ENCODE measurements at places on chromosomes 6 and 20.

DNA sequence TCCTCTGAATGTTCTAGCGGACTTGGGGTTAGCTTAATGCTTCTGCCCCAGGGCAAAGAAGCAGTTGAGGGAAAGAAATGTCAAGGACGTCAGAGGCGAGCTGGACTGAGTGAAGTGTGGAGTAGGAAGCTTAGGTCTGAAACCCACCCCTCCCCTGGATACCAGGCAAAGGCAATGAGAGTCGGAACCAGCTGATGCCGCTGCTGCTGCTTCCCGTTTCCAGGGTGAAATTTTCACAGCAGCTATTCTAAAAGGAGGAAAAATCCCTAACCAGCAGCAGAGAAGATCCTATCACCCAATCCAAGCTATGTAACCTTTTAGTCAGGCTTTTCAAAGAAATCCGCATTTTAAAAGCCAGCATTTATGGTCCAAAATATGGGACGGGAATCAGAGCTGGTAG, 564.3 kb downstream of the LMBRD1 start:
- no peak for DNase-seq

DNA sequence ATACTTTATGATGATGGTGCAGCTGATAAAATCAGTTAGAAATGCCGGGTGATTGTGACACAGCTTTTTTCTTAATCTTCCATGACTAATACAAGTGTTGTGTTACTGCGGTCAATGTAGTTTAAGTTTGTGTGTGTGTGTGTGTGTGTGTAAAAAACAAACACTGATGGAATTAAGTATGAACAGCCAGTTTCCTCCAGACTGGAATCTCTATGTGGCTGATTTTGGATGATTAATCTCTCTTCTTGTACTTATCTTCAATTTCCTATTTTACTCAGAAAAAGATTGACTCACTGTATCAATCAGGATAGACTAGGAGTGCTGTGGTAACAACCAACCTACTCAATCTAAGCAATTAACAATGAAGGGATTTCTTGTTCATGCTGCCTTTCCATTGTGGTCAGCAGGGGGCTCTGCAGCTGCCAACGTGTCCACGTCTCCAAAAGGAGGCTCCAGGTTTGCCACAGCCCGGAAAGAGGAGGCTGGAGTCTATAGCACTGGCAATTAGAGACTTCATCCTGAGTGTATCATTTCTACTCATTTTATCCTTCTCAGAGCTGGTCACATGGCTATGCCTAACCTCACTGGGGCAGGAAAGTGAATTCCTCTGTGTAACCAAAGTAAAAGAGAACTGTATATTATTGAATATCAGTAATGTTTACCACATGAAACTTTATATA, 107.7 kb downstream of the CD109 start:
- DNase-seq, result no peak

DNA sequence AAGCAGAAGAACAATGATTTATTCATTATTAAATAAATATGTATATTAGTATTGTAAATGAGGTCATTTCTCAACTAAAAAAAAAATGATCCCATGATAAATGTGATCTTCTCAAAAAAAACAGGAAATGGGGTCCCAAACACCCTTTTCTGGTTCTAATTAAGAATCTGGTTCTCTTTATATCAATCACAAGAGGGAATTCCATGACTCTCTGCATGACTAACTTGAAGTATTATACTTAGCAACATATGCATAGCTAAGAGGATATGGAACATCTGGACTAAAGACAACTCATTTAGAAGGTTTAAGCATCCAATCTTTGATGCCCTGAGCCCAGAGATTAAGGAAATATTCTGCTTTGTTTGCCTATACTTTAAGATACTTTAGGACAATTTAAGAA, 89.7 kb upstream of the EMILIN3 start:
- no peak for DNase-seq

DNA sequence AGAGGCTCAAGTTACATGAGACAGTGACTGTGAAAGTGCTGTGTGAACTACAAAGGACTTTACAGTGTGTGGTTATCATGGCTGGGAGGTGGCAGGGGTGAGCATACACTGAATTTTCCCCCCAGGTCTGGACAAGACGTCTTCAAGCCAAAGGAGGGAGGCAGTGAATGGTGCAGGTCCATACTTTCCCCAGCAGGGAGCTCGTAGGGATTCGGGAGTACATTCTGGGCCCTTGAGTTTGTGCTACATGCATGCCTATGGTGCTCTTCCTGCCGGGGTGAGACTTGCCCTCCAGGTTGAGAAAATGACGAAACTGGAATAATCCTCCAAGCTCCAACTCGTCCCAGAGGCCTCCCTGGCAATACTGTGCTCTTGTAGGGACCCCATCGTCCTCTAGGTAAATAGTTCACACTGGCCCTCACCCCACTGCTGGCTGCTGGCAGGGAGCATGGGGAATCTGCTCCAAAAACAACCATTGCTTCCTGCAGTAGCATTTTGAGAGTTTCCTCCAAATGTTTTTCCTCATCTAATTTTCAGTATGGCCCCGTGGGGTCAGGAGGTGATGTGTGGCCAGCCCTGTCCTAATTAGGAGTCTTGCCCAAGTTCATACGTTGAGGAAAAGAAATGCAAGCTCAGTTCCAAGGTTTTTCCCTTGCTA, 57.6 kb downstream of the ZNF831 start:
- DNase-seq, result no peak

GRCh38 chr6:89963391-89963790, 69.1 kb downstream of the GJA10 start:
- no peak for DNase-seq

- no peak for DNase-seq
Measured at GRCh38 chr20:45751721-45752120, 29.6 kb downstream of the SPINT4 start.

- DNase-seq, result no peak
Measured at GRCh38 chr6:11912420-11912819, 99.7 kb upstream of the HIVEP1 start.

DNA sequence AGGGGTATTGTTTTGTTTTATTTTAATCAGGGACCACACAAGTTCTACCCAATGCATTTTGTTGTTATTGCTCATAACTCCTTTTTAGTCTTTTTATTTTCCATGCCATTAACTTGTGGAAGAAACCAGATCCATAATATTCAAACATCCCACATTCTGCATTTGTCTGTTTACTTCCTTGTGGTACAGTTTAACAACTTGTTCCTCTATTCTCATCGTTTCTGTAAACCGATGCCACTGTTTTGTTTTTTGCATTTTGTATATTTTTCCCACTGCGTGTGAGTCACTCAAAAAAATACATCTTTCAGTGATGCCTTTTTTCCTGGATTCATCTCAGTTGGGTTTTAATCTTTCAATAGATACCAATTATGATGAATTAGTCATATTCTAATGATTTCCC, 22.3 kb downstream of the SF3B5 start:
- no peak for DNase-seq

GRCh38 chr6:163566056-163566455, 151.5 kb downstream of the QKI start:
- no peak for DNase-seq

- DNase-seq, result no peak
Measured at GRCh38 chr6:20334334-20334733, 67.3 kb upstream of the E2F3 start.

DNA sequence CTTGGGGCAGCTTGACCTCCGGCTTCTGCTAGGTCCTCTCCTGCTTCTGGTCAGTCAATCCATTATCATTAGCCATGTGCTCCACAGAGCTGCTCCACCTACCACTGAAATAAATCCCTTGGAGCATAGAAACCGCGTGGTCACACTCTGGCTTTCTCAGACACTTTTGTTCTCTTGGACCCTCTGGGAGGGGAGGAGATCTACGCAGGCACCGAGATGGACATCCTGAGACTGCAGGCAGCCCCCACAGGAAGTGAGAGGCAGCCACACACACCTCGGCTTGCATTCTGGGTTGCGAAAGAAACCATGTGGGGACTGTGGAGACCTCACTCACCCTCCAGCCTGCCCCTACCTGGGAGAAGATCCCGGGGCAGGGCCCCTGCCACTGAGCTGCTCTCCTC, 79.5 kb downstream of the FYN start:
- peak; percentile 33 for DNase-seq

GRCh38 chr6:126657561-126658175, 317.8 kb downstream of the CENPW start:
- DNase-seq, result no peak

- DNase-seq, result no peak
Measured at GRCh38 chr6:110699780-110700179, 115.5 kb downstream of the CDK19 start.

GRCh38 chr20:51416532-51417249, 125.8 kb downstream of the NFATC2 start:
- DNase-seq, result no peak

- no peak for DNase-seq
Measured at GRCh38 chr6:75818098-75818855, 69.2 kb downstream of the MYO6 start.

DNA sequence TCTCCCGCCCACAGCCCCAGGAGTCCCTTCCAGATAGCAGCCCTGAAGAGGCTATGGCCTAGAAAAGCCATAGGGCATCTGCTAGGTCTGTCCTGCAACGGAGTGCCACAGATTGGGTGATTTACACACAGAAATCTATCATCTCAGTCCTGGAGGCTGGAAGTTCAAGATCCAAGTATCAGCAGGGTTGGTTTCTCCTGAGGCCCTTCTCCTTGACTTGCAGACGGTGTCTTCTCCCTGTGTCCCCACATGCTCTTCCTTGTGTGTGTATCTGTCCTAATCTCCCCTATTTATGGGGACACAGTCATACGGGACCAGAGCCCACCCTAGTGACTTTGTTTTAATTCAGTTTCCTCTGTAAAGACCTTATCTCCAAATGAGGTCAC, 15.3 kb downstream of the FOXF2 start:
- no peak for DNase-seq

GRCh38 chr6:44921798-44922197, 406.3 kb upstream of the RUNX2 start:
- no peak for DNase-seq

DNA sequence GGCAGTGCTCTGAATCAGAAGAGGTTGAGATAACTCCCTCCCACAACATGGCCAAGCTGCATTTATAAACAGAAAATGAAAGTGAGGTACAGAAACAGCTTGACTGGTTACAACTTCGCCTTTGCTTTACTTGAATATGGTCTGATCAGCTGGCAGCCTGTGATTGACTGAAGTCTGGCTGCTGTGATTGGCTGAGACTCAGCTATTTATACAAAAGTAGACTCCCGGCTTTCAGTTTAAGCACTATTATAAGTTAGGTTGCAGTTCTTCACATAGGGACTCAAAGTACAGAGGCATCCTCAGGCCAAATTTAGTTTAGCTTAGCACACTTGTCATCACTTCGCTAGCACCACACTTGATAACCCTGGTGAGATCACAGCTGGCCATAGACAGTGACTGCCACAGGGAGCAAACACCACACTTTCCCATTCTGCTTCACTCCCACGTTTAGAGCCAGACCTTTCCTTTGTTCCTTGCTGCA, 362.6 kb downstream of the EPM2A start:
- no peak for DNase-seq

DNA sequence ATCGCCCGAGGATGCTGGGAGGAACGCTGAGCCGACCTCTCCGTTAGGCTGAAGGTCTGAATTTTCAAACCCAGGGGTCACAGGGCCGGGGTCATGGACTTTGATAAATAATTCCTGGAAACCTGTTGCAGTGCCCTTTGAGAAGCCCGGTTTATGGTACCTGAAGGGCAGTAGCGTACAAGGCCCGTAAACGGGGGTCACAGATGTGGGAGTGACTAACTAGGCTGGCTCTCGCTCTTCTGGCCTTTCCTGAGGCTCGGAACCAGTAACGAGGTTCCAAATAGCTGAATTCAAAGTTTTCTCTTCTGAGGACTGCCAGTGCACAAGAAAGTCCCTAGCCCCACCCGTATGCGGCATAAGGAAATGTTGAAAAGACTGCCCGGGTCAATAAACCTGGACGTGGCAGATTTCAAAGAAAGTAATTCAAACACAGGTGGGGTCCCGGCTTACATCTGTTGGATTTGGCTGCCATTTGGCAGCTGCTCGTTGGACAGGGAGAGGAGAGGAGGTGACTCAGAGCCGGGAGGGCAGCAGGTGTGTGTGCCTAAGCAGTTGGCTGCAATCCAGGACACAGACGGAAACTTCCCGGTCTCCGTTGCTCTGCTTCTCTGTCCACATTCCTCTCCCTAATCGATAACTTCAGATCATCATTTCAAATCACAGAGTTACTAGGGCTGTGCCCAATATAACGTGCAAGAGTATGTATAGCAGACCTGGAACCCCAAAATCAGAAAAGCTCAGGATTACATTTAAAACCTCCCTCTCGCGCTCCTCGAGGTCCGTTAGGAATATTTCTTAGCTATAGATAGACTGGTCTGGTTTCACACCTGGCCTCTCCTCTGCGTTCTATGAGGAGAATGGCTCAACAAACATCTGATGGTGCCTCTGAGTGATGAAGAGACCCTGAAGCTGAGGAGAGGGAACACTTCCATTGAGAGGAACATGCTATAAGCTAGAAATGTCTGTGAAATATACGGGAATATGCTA, 765 bp upstream of the GMDS start:
- DNase-seq, result peak; percentile 62

DNA sequence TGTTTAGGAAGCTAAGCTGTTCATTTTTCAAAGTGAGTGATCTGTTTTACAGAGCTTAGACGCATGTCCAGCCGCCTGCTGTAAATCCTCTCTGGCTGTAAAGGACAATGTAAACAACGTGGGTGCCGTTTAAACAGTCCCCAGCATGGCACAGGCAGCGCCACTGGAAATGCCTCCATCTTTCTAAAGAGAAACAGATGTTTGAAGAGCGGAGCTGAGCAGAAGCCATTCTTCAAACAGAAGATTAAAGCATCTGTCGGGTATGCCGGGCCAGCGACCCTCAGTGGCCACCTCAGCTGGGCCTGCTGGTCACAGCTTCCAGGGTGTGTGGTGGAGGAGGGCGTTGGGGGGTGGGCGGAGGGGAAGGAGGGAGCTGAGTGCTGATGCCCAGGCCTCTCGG, 138.6 kb downstream of the ERMARD start:
- peak; percentile 19 for DNase-seq

- peak; percentile 58 for DNase-seq
Measured at GRCh38 chr20:2688041-2688591, 4.5 kb upstream of the EBF4 start.

GRCh38 chr20:8583566-8584043, 451.5 kb downstream of the PLCB1 start:
- no peak for DNase-seq

- DNase-seq, result no peak
Measured at GRCh38 chr6:48476257-48476656, 365.3 kb upstream of the PTCHD4 start.

DNA sequence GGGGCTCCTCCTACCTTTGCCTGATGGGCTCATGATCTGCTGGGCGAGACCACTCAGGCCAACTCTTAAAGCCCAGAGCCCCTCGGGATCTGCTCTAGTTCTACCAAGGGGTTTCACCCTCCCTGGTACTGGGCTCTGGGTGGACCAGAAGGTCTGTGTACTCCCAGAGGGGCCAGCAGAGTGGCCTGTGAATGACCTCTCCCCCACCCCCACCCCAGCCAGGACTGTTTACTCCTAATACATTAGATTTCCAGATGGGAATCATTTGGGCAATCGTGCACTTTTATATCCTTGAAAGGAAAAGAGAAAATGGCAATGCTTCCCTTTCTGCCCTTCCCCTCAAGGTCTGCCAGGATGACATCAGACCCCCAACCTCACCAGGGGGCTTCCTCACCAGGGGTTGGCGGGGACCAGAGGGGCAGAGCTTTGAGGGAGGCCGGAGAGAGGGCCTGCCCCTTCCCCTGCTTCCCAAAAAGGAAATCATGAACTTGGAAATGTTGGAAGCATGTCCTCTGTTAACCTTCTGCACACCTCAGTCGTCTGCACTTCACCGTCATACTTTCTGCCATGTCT, 37.1 kb upstream of the PMEPA1 start:
- no peak for DNase-seq
